Urinary bladder (tissue), 4 donors: ENCODE measurements at places on chromosomes 1 and 21. TPM values are rescaled to one million over a fixed set of nuclear protein-coding genes. Genes with fewer than 3 reads are reported as not detected.

FAAH gene
- 6.9 TPM for total RNA-seq

DNA sequence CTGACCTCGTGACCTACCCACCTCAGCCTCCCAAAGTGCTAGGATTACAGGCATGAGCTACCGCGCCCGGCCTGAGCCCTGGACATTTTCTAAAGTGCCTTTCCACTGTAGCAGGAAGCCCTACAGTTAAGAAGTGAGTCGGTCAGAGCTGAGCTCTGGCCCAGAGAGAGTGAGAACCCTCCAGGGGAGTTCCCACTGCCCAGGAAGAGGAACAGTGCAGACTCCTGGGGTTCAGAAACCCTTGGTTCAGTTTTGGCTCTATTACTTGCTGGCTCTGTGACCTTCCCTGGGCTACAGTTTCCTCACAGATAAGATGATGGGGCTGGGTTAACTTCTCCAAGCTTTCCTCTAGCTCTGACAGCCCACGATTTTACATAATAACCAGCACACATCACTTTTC is 20.9 kb downstream of the SLC9A1 start:
- DNase-seq: no peak

DNA sequence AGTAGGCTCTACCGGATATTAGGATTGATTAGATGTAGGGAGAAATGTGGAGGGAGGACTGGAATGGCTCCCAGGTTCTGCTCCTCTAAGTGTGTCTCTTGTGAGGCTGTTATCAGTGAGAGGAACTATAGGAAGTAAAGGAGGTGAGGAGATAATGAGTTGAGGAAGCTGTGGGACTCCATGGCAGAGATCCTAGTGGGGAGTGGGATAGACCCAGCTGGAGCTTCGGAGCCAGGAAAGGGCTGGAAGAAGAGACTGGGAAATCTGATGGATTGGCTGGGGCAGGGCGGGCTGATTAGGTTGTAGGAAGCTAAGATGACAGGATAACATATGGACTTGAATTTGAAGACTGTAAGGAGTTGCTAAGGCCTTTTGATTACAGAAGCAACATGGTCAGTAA is 14.8 kb upstream of the BCL9 start:
- DNase-seq: no peak

DNA sequence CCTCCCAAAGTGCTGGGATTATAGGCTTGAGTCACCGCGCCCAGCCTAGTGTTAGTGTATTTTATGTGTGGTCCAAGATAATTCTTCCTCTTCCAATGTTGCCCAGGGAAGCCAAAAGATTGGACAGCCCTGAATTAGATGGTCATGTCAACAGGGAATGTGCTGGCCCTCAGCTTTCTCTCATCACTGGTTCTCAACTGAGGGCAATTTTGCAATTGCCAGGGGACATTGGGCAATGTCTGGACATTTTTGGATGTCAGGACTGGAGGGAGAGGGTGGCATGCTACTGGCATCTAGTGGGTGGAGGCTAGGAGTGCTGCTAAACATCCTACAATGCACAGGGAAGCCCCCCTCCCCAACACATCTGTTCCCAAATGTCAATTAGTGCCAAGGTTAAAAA is 95.0 kb downstream of the LAMC2 start:
- DNase-seq: no peak

PLXNA2 gene
- 15.1 TPM for total RNA-seq

DNA sequence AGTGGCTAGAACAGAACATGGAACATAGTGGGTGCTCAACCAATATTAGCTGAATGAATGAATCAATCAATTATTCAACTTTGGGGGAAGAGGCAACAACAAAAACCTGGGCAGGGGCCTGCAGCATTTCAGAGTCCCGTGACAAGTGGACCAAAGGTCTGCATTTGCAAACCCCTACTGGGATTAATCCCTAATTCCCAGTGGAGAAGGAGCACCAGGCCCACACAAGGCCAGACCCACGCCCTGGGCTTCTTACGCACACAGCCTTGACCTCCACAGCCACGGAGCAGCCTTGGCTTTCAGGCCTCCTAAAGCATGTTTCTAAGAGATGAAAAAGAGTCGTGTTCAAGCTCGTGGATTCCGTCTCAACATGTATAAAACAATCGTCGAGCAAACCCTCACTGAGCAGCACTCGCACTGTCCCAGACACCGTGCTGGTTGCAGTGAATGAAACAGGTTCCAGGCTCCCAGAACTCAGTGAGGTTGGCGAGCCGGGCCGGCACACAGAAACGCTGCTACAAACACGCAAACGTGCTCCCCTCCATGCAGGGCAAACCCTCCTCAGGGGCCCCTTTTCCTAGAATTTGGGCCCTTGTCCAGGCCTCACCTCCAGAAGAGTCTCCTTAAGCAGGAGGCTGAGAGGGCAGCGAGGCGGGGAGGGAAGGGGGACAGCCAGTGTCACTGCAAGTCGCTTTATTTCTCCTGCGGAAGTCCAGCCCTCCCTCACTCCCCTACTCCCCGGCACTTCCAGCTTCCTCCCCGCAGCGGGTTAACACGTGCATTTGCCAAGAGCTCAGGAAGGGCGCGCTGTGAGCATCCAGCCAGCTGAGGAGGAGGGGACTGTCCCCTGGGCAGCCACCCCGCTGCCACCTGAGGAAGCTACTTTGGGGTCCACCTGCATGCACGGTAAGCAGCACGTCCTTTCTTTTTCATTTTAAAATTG is 556.4 kb downstream of the KIF26B start:
- no peak for DNase-seq

GRCh38 chr1:204206121-204206520 is 7.7 kb downstream of the GOLT1A start:
- no peak for DNase-seq
